NCI-H774 (cell line): ENCODE measurements at places on chromosomes 2 and 18.

DNA sequence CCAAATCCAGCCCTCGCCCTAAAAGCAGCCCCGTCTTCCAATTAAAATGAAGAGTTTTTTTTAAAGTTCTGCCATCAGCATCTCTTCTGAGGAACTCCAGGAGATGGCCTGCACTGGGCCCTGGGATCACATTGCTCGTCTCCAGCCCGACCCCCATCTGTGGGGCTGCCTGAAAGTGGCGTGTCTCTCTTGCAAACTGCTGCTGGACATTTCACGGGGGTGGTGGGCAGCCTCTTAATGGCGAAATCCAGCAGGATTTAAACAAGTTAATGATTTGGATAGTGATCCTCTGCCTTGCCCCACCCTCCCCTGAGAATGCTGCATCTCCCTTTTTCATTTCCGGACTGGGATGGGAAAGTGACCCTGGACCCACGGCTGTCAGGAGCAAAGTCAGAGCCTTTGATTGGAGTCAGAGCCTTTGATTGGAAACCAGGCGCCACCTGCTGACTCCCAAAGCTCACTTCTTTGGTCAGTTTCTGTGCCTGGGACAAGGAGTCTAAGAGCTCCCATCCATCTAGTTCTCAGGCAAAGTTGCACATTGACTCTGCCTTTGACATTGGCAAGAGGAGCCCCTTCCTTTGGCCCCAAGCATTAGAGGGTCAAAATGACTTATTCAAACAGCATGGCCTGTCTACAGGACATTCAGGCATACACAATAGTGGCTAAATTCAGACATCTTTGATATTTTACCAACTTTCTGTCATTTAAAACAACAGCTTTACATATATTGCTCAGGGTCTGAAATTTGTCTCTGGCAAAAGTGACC lies 155.2 kb downstream of the SH3BP4 start:
- peak; percentile 64 for DNase-seq

DNA sequence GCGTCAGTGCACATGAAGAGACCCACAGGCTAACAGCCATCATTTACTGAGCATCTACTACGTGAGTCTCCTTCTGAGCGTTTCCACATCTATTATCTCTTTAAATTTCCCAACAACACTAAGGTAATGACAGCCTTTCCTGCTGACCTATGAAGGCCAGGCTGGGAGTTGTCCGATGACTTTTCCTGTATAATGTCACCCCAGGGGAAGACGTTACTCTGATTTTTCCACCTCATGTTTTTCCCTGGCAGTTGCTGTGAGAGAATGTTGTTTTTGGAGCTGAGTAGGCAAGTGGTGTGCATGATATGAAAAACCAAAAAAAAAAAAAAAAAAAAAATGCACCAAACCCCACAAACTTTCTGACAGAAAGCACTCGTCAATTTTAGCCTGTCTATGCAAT lies 207.6 kb downstream of the SLC8A1 start:
- DNase-seq = no peak

- DNase-seq = no peak
Observed at GRCh38 chr2:222835143-222835822, 25.6 kb upstream of the ACSL3 start.

- DNase-seq = no peak
Observed at GRCh38 chr2:232971744-232972143, 41.3 kb downstream of the NGEF start.

DNA sequence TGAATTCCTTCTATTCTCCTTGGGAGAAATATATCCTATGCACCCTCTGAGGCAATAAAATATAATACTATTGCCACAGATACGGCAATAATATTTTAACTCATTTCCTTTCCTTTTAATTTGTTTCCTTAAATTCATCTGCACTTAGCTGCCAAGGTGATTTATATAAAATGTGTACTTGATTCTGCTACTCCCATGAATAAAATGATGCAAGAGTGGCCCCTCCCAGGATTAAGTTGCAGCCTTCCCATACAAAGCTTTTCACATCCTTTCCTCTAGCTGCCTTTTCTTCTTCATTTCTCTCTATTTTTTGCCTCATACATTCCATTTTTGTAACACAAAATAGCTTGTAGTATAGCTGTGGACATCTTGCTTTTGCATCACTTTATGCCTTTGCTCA lies 464.1 kb upstream of the ZEB2 start:
- no peak for DNase-seq

DNA sequence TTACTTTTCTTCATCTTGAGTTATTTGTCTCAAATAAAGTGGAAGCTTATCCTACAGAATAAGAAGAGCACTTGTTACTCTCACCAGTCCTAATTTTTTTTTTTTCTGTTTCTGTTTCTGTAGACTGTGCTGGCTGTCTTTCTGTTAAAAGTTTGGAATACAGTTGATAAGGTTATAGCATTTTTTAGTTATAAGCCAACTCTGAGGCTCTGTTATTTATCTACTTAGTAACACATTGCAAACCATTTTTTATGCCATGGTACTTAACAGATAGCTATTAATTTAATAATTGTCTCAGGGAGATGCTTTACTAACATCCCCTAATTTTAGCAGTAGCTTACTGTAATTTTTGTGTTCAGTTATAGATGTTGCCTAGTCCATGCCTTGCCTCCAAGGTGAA lies 37.9 kb downstream of the CREB1 start:
- no peak for DNase-seq

GRCh38 chr2:8316356-8316755 lies 365.5 kb upstream of the ID2 start:
- no peak for DNase-seq

DNA sequence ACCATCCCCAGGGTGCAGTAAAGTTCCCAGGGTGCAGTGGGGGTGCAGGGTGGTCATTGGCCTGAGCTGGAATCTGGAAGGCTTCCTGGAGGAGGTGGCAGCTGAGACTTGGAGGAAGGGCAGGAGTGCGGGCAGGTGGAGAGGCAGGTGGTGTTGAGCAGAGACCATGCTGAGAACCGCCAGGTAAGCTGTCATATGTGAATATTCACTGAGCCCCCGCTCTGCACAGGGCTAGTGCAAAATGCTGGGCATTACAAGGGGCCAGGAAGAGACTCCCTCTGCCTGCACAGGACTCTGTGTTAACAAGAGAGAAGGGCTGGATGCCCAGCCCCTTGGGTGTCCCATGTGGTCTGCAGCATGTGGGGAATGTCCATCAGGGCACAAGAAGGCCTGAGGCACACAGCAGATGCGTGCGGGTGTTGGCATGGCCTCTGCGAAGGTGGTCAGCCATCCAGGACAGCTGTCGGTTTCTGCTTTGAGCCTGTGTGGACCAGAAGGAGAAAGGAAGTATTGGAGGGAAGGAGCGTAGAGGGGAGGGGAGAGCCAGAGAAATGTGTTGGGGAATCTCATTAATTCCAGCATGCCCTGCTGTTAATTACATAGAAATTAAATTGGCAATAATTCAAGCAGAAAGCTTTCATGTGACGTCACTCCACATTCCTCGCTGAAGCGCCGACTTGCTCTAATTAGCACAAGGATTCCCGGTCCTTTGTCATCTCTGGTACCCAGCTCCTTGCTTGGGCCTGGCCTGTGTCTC lies 62.8 kb upstream of the OTOS start:
- no peak for DNase-seq

DNA sequence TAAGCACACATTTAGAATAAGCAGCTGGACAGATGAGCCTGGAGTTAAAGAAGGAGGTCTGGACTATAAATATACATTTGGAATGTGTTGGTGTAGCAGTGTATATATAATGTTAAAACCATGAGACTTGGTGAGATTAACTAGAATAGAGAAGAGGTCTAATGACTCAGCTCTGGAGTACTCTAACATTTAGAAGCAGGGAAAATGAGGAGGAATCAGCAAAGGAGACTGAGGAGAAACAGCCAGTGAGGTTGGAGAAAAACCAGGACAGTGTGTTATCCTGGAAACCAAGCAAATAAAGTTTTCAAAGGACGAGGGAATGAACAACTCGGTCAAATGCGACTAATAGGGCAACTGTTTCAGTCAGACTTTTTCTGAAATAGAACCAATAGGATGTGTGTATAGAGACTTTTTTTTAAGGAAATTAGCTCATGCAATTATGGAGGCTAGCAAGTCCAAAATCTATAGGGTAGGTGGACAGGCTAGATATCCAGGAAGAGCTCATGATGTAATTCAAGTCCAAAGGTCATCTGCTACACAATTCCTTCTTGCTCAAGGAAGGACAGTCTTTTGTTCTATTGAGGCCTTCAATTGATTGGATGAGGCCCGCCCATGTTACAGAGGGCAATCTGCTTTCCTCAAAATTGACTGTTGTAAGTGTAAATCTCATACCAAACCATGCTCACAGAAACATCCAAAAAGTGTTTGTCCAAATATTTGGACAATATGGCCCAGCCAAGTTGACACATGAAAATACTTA lies 10.8 kb upstream of the SESTD1 start:
- no peak for DNase-seq

DNA sequence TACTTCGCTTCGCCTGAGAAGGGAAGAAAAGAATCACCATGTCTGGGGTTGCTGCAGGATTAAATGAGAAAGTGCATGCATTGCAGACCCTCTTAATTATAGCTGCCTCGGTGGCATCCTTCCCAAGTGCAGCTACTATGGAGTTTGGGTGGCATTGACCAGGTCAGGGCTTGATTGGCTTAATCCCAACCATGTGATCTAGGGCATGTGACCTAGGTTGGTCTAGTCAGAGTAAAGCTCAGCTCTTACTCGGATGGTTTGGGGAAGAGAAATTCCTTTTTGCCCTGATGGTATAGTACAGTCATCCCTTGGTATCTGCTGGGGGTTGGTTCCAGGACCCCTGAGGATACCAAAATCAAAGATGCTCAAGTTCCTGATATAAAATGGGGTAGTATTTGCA lies 178.2 kb upstream of the RAB12 start:
- no peak for DNase-seq

DNA sequence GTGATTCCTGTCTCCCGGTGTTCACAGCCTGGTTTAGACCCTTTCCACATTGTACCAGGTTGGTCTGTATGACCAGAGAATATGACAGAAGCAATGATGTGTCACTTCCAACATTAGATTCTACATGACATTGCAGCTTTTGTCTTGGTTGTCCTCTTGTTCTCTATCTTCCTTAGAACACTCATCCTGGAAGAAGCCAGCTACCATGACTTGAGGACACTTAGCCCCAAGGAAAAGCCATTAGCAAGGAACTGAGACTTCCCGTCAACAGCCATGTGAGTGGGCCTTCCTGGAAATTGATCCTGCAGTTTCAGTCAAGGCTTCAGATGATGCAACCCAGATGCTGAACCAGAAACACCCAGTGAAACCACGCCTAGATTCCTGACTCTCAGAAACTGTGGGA lies 143.3 kb downstream of the MREG start:
- DNase-seq = no peak

- no peak for DNase-seq
Observed at GRCh38 chr2:71130905-71131244, 441 bp downstream of the MPHOSPH10 start.

GRCh38 chr2:190113000-190113399 lies 50.5 kb upstream of the MSTN start:
- no peak for DNase-seq

GRCh38 chr2:60350791-60351190 lies 202.7 kb downstream of the BCL11A start:
- DNase-seq = no peak

- DNase-seq = no peak
Observed at GRCh38 chr2:33528441-33528950, 52.0 kb downstream of the RASGRP3 start.

DNA sequence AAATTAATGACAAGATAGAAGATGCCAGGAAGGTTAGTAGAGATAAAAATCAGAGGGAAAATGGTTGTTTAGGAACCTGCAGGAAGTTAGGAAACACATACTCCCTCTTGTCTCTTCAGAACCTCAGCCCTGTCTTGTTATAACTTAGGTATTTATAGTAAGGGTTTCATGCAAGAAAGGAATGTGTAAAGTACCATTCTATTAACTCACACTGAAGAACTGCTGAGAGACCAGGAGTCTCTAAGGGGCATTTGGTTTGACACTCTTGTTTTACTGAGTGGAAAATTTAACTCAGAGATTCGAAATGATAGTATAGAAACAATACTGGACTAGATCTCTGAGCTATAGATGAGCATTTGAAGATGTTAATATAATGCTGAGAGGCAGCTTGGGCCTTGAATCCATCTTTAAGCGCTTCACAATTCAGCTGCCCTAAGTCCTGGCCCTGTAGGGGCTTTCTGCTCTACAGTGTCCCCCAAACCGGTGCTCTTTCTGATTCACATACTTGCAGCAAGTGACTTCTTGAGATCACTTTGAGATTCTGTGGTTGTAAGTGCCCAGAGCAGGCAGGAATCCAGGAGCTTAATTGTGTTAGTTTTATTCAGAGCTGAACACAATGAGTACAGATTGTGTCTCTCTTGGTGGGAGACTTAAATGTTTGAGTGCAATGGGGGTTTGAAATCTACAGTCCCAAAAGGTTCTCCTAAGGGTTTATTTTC lies 235.0 kb upstream of the RGPD4 start:
- DNase-seq = no peak

DNA sequence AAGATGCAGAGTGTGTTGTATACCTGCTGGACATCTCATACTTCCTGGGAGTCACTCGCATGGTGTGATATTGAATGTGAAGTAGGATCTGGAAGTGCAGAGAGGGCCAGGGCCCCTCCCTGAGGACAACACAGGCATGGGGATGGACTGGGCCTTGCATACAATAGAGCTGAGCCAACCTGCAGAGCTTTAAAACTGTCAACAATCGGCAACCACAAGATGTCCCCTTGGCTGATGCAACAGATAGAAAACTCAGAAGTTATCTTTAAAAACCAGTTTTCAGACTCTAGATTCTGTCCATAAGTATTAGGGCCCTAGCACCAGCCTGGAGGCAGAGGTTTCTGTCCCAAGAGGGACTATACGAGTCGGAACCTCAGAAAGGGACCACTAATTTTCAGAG lies 19.7 kb downstream of the EVA1A start:
- no peak for DNase-seq

DNA sequence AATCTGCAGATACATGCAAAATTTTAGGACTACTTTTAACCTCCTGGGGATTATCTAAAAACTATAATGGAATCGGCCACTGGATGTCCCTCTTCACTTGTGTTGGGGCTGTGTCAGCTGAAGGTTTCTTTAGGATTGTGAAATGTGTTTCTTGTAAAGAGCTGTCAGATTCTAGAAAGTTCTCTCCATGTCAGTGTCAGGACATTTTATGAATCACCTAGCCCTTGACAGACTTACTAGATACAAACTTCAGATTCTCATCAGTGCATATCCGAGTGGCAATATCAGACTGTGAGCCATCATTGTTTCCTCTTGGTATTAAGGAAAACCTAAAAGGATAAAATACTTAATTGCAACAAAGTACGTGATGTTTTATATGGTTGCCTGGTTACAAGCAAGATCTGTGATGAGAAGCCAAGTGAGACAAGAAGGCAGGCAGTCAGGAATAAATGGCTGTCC lies 107.3 kb downstream of the CPS1 start:
- no peak for DNase-seq

DNA sequence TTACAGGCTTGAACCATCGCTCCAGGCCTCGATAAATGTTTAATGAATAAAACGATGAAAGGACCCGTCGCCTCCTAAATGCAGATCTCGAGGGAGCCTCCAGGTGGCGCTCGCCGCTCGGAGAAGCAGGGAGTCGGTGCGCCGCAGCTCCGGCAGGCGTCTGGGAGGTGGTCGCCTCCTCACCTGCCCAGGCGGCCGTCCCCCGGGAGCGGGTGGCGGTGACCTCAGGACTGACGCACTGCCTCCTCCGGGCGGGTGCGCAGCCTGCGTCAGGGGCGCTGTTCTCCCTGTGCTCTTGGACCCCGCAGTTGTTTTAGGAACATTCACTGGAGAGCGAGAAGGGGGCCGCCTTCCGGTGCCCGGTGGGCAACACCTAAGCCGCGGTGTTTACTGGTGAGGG lies 38.6 kb upstream of the POLE4 start:
- DNase-seq = peak; percentile 64

- no peak for DNase-seq
Observed at GRCh38 chr18:61435064-61435652, 101.9 kb downstream of the CDH20 start.
